ENCODE measurements at places on chromosomes 12 and 14.

DNA sequence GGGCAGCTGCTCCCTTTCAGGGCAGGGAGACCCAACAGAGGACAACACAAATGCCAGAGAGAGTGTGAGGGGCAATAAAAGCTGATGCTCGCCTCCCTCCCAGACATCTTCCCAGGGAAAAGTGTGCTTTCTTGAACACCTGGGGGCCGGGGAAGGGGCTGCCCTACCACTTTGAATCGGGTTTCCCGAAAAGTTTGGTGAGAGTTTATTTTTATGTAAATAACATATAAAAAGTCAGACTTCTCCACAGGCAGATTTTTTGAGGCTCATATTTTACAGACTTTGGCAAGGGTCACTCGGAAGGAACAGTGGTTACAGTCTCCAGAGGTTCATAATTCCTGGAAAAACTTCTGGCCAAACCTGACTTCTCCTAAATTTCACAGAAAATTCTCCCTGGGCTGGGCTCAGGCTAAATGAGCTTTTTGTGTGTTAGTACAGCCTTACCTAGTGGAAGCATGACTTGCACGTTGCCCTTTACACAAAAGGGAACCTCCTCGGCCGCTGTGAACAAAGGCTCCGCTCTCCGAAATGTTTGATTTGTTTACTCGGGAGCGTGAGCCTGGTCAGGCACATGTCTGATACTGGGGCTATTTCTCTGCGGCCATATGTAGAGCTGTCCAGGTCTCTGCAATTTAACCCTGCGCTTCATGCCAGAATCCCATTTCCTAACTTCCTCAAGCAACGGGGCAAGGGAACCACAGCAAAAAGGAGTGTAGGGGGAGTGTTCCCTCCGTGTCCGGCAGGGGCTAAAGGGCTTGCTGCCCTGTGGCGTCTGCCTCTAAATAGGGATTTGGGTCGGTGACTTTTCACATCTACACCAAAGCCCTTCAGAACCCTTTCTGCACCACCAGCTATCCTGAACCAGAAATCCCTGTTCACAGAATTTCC lies 3.4 kb downstream of the RTL1 start:
- DNase-seq = no peak

- DNase-seq = no peak
Observed at GRCh38 chr12:19068137-19068536, 61.4 kb upstream of the PLEKHA5 start.

- DNase-seq = peak; percentile 61
Observed at GRCh38 chr14:100070310-100070709, 5.1 kb downstream of the EVL start.

DNA sequence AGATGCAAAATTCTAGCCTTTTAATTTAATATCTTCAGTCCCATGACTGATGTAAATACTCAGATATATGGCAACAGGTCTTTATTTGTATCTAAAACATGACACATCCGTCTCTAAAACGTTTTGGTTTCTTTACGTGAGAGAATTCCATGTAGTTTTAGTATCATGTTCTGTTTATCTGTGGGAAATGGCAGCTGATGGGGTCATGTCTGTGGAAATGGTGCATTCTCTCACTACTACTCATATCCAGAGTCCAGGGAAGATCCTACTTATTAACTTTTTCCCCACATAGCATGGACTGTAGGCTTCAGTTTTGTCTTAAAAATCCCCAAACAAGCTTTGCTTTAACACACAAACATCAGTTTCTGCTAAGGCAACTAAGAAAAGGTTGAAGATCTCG lies 53.8 kb downstream of the SPTLC2 start:
- no peak for DNase-seq

DNA sequence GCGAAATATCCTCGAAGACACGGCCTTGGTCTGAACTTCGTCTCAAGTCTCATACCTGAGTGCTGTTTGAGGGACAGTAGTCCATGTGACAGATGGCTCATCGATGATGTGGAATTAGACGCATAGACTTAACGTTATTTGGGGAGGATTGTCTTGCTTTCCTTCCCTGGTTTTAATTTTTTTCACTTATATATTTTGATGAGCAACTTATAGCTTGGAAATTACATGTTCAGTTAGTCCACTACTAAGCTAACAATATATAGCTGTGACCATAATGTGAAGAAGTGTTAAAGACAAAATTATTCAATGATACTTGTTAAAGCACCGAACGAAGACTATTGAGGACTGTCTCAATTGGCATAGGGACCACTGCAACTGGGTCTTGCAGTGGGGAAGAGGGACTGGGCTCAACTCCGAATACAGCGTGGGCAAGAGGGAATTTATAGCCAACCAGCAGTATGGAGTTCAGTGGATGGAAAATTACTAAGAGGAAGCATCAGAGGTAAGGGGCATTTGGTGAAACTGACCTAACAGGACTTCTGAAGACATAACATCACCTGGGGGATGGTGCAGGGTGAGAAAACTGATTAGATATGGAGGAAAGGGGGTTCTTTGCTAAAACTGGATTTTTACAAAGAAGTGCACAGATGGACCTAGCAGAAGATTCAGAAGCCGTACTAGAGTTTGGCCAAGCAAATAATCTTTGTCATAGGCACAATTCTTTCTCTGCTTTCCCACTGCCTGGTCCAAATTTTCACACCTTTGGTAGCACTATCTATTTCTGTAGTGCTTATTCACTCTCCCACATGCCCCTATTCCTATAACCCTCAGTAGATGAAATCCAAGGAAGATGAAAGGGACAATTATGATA lies 910 bp upstream of the TM7SF3 start:
- no peak for DNase-seq

GRCh38 chr14:32702562-32702961 lies 236.1 kb upstream of the NPAS3 start:
- peak; percentile 2 for DNase-seq

DNA sequence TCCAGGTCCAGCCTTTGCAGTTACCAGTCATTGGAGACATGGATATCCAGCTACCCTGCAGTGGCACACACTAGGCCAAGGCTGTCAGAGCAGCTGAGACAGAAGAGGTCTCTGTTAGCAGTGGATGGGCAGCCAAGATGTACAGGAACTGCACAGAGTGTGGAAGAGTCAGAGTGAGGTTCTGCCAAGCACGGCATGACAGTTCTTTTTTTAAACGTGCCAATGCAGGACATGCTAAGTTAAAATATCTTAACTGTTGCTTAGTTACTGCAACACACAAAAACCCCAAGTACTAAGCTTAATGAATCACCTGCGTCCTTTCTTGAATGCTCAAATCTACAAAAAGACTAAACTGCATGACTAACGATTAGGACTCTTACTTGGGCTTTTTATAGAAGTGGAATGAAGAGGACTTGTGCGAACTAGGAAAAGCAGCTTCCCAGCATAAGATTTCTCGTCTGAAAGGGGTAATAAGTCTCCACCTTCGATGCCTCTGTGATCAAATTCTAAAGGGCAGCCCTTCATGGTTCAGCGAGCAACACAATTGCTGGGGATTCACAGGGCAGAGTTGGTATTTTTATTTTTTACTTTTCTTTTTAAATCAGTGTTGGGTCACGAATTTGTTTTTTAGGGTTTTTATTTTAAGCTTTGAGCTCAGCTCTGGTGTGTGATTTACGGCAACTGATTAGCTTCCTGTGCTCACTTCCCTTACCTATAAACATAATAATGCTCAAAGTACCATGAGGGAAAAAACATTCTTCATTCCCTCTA lies 20.6 kb downstream of the MAPK1IP1L start:
- peak; percentile 34 for DNase-seq

GRCh38 chr12:74915718-74916117 lies 293.9 kb downstream of the KCNC2 start:
- no peak for DNase-seq

DNA sequence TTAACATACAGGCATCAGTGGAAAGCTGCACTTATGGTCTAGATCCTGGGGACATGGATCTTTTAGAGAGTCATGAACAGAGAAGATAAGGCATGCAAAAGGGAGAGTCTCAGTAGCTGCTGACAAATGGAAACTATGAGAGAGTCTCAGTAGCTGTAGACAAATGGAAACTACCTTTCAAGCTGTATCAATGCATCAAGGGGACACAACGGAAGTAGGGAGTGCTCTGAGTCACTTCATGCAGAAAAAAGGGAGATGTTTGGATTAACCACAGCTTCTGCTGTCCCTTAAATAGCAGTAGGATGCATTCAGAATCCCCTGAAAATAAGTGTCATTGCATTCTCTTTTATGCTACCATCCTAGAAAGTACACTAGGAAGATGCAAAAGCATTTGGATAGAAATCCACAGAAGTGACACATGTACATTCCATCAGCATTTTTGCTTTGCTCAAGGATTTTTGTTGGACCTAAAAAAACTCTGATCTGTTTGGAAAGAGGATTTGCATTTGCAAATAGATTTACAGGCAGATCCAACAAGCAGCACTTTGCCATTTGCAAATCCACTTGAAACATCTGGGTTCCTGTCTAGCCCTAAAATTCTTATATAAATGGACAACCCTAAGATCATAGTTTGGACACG lies 227.5 kb upstream of the LMO3 start:
- no peak for DNase-seq

Data from CD4-positive, alpha-beta T cell treated with Interleukin-6 for 4 hours (primary cell).